Upper lobe of right lung (tissue), 1 donor: ENCODE measurements at places on chromosomes 3 and 15. TPM values are rescaled to one million over a fixed set of nuclear protein-coding genes. Genes with fewer than 3 reads are reported as not detected.

C3orf85 gene
- not detected for total RNA-seq

MNS1 gene
- 0.58 TPM for total RNA-seq

MYZAP gene
- total RNA-seq: 30.9 TPM

ZKSCAN7 gene
- 3.6 TPM for total RNA-seq

EPHB1 gene
- 1.6 TPM for total RNA-seq

GOLGA8Q gene
- 2.3 TPM for total RNA-seq

CCR4 gene
- total RNA-seq: 1.2 TPM

ECT2 gene
- total RNA-seq: 12.2 TPM

PLOD2 gene
- total RNA-seq: 23.7 TPM

NIT2 gene
- 31.1 TPM for total RNA-seq

CCPG1 gene
- 92.0 TPM for total RNA-seq

GHSR gene
- total RNA-seq: not detected

TTLL13 gene
- not detected for total RNA-seq

LINGO1 gene
- 0.98 TPM for total RNA-seq

MKRN2OS gene
- not detected for total RNA-seq

CHAC1 gene
- total RNA-seq: 4.4 TPM

KCNMB2 gene
- 1.2 TPM for total RNA-seq

CYP8B1 gene
- not detected for total RNA-seq

ATP6V1A gene
- total RNA-seq: 102 TPM

CRYGS gene
- total RNA-seq: 3.8 TPM

HYAL1 gene
- total RNA-seq: 78.8 TPM

GOLGA6L2 gene
- total RNA-seq: not detected

MCF2L2 gene
- 1.2 TPM for total RNA-seq

SIDT1 gene
- total RNA-seq: 3.5 TPM

CHRNA5 gene
- 1.2 TPM for total RNA-seq

NR1I2 gene
- not detected for total RNA-seq
